GM10248 (cell line): ENCODE measurements at places on chromosomes 1 and 21.
A peak's percentile ranks its signal among the peaks of the same experiment; 100 is the strongest.

GRCh38 chr1:233627376-233627775 is 13.5 kb downstream of the KCNK1 start:
- no peak for DNase-seq

DNA sequence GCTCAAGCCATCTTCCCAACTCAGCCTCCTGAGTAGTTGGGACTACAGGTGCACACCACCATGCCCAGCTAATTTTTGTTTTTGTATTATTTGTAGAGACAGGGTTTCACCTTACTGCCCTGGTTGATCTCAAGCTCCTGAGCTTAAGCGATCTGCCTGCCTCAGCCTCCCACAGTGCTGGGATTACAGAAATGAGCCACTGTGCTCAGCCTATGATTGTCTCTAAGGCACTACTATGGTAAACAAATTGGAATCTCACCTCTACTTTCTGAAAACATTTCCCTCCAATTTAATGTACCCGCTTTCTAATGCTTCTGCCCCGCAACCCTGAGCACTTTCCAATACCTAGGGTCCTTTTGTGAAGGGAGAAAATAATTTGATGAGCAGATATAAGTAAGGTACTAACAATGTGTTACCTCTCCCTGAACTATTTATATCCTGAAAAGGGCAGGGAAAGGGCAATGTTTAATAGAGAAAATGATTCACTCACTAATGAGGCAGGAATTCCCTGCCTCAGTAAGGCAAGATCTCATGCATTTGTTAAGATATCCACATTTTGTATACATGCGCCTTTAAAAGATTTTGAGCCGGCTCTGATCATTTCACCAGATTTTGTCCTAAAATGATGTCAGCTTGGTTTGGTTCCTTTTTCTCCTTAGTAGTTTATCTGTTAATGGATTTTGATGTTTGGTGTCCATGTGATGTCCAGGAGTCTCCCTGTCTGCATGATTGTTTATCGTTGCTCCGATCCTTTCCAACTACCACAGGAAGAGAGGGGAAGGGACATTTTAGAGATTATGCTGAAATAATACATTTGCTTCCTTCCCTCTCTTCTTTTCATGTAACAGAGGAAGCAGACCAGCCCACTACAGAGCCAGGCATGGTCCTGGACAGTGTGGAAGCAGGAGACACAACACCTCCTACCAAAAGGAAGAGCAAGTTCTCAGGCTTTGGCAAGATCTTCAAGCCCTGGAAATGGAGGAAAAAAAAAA is 47.3 kb upstream of the RCC1 start:
- DNase-seq = no peak

- DNase-seq = no peak
Measured at GRCh38 chr1:2384130-2384860, 7.1 kb downstream of the MORN1 start.

DNA sequence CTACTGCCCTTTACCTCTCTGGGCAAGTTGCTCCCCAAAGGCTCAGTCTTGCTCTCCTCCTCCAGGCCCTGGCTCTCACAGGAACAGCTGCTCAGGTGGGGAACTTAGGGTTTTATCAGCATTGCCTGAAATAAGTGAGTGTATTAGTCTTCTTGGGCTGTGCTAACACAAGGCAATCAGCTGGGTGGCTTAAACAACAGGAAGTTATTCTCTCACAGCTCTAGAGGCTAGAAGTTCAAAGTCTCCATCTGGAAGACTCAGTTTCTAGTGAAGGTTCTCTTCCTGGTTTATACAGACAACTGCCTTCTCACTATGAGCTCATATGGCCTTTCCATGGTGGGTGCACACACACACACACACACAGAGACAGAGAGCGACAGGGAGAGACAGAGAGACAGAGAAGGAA is 2.8 kb upstream of the CD1C start:
- no peak for DNase-seq

- DNase-seq = no peak
Measured at GRCh38 chr1:112712191-112712590, 2.9 kb downstream of the PPM1J start.

DNA sequence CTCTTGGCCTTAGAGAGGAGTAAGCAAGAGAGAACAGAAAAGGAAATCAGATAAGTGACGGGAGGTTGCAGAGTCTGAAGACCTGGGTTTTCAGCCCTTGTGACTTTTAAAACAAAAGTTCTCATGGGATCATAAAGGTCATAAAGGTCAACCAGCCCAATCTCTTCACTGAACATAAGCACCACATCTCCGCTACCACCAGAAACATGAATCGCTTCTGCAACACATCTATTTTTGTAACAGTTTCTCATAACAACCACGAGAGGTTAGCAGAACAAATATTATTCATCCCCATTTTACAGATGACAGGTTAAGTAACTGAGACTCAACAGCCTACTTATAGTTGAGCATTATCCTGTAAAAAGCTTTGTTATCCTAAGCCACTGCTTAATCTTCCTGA is 5.9 kb downstream of the TRAPPC3 start:
- no peak for DNase-seq

DNA sequence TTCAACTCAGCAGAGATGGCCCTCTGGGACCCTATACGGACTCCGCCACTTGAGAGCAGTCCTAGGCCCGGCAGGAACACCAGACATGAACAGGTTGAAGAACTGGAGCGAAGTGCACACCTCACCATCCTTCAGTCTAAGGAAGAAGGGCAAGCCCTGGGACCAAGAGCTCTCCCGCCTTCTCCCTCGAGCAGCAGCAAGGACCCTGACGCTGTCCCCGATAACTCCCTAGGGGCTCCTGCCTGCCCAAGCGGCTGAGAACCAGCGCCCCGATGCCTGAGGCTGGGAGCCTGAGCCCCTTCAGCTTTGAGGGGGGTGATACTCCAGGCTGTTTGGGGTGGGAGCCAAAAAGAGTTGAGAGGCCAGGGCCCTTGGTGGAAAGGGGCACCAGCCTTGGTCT is 10.2 kb downstream of the TMEM81 start:
- no peak for DNase-seq

DNA sequence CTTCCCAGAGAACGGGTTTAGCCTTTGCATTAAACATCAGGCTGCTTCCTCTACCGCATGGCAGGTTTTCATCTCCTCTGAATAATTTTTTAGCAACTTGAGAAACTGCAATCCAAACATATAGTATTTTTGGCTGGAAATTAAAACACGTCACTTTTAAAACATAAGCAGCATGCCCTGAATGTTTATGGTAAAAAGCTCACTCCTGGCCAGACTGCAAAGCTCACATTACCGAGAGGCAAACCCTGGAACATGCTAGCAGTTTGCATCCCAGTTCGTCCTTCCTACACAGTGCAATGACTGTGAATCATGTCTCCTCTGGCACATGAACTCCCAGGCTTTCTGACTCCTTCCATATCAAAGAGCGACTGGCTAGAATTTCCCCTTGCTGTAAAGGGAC is 312.3 kb downstream of the RRAGC start:
- no peak for DNase-seq

DNA sequence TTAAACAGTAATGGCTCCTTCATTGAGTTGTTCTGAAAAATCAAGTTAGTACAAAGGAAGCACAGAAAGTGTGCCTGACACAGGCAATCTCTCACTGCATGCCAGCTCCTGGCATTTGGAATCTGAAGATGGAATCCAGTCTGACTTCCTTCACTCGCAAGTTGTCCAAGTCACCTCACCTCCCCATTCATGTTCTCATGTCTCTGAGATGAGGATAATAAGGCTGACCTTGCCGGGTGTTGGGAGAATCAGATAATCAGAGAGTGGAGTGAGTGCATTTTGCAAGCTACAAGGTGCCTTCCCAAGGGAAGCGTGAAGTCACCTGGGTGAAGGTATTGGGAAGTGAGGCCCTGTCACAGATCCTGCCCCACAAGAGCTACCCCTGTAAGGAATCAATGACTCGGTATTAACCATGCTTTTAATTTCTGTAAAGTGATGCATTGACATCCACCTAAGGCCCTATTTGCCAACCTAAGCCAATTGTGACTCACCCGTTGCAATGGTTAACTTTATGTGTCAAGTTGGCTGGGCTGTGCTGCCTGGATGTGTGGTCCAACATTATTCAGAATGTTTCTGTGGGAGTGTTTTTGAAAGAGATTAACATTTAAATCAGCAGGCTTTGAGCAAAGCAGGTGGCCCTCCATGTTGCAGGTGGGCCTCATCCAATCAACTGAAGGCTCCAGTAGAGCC is 62.5 kb upstream of the TARBP1 start:
- no peak for DNase-seq

DNA sequence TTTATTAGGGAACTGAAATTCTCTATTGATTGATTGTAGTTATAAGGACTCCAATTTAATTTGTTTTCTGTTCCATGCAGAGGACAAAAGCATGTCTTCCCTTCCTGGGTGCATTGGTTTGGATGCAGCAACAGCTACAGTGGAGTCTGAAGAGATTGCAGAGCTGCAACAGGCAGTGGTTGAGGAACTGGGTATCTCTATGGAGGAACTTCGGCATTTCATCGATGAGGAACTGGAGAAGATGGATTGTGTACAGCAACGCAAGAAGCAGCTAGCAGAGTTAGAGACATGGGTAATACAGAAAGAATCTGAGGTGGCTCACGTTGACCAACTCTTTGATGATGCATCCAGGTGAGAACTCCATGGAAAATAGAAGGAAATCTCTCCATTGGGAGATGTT is 1.5 kb downstream of the SETDB1 start:
- DNase-seq = no peak

GRCh38 chr1:49213301-49213700 is 436.6 kb upstream of the BEND5 start:
- DNase-seq = no peak

DNA sequence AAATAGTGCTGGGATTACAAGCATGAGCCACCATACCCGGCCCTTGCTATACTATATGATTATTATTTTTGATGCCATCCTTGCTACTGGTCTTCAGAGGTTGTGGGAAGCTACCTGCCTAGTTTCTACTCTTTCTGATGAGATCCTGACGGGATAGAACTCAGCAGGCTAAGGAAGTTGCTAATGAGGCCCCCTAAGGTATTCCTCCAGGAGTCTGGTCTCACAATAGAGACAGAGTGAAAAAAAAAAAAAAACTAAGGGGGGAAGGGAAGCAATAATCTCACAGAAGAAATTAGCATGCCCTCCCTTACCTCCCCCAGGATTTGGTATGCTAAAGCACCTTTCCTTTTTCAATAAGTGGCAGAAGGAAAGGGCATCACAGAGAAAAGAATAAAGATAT is 17.6 kb downstream of the INTS3 start:
- DNase-seq = no peak

DNA sequence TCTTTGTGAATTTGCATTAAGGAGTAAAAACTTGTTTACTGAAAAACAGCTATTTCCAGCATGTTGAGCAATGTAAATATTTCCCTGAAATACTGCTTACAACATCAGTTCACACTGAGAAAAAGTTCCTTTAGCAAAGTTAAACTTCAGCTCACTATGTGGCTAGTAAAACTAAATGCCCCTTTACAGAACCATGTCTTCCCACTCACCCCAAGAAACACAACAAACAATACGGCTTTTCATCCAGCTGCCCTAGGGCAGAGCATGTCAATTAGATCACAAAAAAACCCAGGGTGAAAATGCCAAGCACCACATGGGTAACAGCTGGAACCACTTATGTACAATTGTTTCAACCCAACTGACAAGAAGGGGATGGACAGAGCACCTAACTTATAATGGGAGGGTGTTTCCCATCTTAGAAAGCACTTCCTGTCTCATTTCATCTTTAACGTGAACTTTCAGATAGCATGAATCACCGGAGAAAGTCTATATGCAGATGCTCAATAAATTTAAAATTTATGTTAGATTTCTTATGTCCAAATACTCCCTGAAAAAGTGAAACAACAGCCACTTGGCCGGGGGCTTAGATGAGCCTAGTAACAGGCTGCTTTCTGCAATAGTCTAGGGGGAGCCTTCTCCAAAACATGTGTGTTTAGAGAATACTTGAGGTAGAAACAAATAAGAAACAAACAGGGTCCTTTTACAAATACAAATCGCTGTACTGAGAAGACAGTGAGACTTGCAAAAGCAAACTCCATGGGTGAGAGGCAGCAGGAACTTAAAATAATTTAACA is 6.6 kb downstream of the NID1 start:
- peak; percentile 36 for DNase-seq

GRCh38 chr21:43771698-43772424 is 4.2 kb downstream of the CSTB start:
- DNase-seq = no peak

DNA sequence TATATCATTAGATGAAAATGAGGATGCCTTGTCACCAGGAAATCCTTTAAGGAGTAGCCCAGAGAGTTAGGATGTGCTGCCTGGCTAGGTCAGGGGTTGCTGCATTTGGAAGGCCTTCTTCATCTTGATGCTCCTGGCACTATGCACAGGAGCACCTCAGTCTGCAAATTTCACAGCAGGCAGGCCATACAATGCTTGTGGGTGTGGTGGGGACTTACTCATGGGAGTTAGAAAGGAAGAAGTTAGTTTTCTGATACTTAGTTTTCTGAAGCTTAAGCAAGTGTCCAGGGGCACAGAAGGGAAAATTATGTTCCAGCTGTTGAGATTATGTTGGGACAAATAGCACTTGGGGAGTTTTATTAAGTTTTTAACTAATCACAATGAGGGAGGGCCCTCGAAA is 11.4 kb downstream of the HLX start:
- DNase-seq = no peak

- no peak for DNase-seq
Measured at GRCh38 chr1:91795591-91796389, 90.2 kb downstream of the TGFBR3 start.

GRCh38 chr1:157595356-157595755 is 2.5 kb downstream of the FCRL4 start:
- peak; percentile 63 for DNase-seq

DNA sequence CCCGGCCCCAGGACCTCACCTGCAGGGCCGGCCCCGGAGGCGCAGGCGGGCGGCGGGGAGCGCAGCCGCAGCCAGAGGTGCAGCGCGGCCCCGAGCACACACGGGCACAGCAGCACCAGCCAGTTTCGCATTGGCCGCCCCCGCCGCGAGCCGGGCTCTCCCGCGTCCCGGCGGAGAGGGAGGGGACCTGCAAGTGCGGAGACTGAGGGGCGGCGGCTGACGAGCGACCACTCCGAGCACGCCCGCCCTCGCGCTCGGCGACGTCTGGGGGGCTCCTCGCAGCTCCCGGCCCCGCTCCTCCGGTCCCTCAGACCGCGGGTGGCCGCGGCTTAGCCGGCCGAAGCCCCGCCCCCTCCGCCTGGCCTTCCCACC is at the start of gene B3GALNT2:
TSS of gene B3GALNT2 (minus strand) at position 331 of the 372 bp plus-strand sequence. CDS start at position 131, 200 bp downstream.
- no peak for DNase-seq

- DNase-seq = no peak
Measured at GRCh38 chr1:231420299-231420958, 1.7 kb downstream of the EGLN1 start.

- no peak for DNase-seq
Measured at GRCh38 chr21:43287111-43287760, 118.4 kb downstream of the CRYAA start.
